ENCODE measurements at places on chromosomes 4 and X.

- H3K4me1 ChIP-seq: no peaks in the 10 kb centered on the region
- no peaks in the 10 kb centered on the region for H3K27me3 ChIP-seq
- H3K27ac ChIP-seq: no peak overlapping the region
- DNase-seq: no peak
- no peaks in the 10 kb centered on the region for H3K36me3 ChIP-seq
Measured at GRCh38 chr4:96483308-96484030, 643.6 kb downstream of the PDHA2 start.

DNA sequence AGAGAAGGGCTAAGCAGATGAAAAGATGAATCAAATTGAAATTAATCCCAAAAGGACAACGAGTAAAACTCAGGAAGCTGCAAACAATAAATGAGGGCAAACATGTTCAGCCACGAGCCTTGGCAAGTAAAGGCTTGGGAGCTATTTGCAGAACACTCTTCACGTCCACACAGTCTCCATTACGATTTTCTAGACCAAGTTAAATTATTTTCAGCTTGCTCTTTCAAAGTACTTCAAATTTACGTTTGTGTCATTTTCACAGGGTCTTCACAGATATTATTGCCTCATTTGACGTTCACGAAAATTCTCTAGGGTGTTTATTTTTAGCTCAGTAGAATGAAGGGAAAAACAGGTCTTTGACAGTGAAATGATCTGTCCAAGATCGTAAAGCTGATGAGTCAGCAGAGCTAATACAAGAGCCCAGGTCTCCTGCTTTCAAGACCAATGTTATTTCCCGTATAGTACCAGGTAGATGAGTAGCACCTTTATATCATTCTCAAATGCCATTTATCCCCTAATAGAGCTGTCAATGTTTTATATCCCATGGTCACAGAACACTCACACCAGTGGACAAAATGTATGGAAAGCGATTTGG lies 20.9 kb downstream of the KLB start:
- no peaks in the 10 kb centered on the region for H3K4me1 ChIP-seq
- H3K27ac ChIP-seq: no peak overlapping the region
- no peak overlapping the region for H3K4me3 ChIP-seq
- H3K27me3 ChIP-seq: no peaks in the 10 kb centered on the region
- no peak for DNase-seq

DNA sequence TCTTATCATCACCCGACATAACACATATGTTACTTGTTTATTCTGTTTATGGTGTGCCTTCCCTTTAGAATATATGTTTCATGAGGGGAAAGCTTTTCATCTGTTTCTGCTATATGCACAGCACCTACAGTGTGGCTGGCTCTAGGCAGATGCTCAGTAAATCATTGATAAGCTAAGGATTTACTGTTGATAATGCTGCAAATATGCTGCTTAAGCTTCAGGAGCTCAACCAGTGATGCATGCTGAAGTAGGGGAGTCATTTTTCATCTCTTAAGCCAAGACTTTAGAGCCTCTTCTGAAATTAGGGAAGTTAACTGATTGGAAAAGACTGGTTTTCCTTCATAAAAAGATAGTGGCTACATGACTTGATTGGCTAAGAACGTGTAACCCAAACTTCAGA lies 16.4 kb downstream of the FAT4 start:
- DNase-seq: no peak
- no peaks in the 10 kb centered on the region for H3K27me3 ChIP-seq
- H3K36me3 ChIP-seq: no peaks in the 10 kb centered on the region

DNA sequence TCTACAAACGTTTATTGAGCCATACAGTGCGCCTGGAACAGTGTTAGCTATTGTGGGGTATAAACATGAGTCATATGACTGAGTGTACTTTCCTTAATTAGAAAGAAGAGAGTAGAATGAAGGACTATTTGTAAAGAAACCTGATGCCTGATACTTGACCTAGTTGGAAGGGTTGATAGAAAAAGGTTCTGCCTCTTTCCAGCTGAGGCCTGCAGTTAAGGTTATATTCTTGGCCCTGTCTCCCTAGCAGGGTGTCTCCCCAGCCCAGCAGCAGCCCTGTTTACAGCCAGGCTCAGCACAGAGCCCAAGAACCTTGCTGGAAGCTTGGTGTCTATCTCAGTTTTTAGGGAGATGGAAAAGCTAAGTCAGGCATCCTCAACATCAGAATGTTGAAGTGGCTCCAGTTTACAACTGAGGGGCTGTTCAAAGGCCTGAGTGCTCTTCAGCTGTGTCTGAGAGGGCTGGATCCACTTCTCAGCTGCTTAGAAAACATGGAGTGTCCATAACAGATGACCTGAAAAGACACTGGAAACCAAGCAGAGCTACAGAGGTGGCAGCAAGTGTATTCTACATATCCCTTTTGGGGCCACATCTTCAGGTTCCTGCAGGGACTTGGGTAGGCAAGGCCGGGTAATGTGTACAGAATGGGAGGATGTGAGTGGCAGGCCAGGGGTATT lies 21.6 kb downstream of the NYX start:
- no peak overlapping the region for H3K27ac ChIP-seq
- no peak for DNase-seq
- H3K36me3 ChIP-seq: no peaks in the 10 kb centered on the region
- no peaks in the 10 kb centered on the region for H3K27me3 ChIP-seq
- H3K4me3 ChIP-seq: no peak overlapping the region

- DNase-seq: no peak
- no peaks in the 10 kb centered on the region for H3K4me1 ChIP-seq
- H3K27ac ChIP-seq: no peak overlapping the region
- no peaks in the 10 kb centered on the region for H3K36me3 ChIP-seq
Measured at GRCh38 chr4:156169011-156169410, 215.3 kb upstream of the CTSO start.

Data from vagina (tissue), 2 donors.